Caco-2 (cell line): ENCODE measurements at places on chromosomes 11 and 22.

DNA sequence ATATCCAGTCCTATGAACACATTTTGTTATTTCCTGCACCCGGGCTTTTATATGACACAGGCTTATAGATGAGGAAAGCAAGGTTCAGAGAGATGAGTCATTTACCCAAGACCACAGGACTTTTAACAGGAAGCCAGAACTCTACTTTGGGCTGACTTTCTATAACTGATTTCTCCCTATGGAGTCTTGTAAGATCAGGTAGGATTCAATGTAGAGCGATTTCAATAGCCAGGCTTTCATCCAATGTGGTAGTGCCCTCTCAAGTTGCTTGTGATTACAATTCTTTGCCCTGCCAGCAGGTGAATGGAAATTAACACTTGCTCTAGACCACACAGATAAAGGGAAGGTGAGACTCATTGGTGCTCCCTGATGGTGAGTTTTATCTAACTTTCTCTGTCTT, 378.3 kb downstream of the INSC start:
- no peak for DNase-seq

DNA sequence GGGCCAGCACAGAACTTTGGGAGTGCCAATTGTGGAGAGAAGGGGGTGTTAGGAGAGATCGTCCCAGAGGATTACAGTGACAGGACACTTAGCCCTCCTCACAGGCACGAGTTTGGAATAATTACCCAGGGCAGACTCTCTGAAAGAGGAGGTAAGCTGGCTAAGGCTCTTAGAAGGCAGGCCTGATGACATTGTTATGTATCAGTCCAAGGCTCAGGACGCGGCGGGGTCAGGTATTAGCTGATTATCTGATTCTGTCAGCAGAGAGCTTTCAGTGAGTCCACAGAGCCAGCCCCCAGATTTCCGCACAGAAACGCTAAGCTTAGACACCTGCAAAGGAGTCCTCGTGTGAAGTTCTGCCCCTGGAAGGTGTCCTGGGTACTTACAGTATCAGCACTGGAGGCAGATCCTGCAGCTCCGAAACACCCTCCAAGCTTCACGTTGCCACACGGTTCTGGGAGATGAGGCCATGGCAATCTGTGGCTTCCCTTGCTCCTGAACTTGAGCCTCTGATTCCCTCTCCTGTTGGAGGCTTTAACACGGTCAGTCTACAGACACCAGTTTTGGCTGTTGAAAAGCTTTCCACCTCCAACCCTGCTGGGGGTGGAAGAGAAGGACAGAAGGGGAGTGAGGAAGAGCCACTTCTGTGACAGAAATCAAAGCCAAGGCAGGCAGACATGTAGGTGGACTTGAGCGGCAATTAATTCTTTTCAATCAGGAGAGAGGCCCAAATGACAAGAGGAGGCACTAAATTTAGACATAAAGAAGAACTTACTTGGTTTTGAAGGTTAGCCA, 123.6 kb upstream of the CADM1 start:
- no peak for DNase-seq

DNA sequence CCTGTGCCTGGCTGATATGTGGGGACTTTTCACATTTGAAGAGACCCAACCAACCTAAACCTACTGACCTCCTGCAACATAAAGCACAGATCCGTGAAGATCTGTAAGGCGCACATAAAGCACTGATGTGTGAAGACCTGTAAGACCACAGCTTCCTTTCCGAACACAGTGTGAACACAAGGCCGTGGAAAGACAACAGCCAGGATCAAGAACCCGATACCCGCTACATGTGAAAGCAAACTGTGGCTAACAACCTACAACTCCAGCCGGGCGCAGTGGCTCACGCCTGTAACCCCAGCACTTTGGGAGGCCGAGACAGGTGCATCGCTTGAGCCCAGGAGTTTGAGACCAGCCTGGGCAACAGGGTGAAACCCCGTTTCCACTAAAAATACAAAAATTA, 17.6 kb upstream of the PPFIA1 start:
- DNase-seq, result no peak

DNA sequence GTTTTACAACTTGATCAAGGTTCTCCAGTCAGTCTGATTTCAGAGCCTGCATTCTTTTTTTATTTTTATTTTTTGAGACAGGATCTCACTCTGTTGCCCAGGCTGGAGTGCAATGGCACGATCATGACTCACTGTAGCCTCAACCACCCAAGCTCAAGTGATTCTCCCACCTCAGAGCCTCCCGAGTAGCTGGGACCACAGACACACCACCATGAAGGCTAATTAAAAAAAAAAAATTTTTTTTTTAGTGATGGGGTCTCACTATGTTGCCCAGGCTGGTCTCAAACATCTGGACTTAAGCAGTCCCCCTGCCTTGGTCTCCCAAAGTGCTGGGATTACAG, 117.2 kb upstream of the NAV2 start:
- no peak for DNase-seq

GRCh38 chr22:21034989-21035388, 2.6 kb upstream of the SLC7A4 start:
- DNase-seq, result no peak

DNA sequence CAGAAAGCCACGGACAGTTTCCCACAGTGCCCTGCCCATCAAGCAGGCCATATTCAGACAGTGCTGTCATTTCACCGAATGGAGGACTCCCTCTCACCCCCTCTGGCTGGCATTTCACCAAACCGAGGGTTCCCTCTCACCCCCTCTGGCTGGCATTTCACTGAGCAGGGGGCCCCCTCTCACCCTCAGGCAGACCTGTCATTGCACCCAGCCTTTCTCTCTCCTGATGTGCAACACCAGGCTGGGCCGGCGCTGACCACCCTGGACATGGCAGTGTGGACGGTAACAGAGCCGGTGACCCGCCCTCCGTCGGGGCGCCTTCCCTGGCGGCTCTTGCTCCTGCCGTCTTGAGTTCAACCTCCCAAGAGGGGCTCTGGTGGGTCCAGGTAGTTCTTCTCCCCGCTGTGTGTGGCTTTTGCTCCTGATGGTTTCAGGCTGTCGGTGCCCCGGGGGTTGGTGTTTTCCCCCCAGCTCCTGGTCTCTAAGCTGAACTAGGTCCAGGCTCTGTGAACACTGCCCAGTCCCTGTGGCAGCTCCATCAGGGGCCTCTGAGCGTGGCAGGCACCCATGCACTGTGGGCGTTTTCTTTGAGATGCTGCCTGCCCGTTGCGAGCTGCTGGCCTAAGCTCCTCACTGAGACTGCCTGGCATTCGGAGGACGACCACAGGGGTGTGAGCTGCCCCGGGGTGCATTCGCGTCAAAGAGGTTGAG, 46.9 kb downstream of the SMIM38 start:
- no peak for DNase-seq

GRCh38 chr11:34916843-34917770, 689 bp downstream of the PDHX start:
- peak; percentile 37 for DNase-seq

GRCh38 chr11:116906479-116906878, 69.1 kb upstream of the APOA1 start:
- DNase-seq, result no peak

GRCh38 chr11:32002311-32002710, 88.6 kb upstream of the RCN1 start:
- DNase-seq, result no peak

GRCh38 chr22:36398601-36399471, 11.1 kb upstream of the MYH9 start:
- no peak for DNase-seq

- no peak for DNase-seq
These were observed 41.6 kb downstream of the NTM start for GRCh38 chr11:131412061-131412460.

- DNase-seq, result no peak
These were observed 34.4 kb downstream of the ARVCF start for GRCh38 chr22:19981961-19982920.

DNA sequence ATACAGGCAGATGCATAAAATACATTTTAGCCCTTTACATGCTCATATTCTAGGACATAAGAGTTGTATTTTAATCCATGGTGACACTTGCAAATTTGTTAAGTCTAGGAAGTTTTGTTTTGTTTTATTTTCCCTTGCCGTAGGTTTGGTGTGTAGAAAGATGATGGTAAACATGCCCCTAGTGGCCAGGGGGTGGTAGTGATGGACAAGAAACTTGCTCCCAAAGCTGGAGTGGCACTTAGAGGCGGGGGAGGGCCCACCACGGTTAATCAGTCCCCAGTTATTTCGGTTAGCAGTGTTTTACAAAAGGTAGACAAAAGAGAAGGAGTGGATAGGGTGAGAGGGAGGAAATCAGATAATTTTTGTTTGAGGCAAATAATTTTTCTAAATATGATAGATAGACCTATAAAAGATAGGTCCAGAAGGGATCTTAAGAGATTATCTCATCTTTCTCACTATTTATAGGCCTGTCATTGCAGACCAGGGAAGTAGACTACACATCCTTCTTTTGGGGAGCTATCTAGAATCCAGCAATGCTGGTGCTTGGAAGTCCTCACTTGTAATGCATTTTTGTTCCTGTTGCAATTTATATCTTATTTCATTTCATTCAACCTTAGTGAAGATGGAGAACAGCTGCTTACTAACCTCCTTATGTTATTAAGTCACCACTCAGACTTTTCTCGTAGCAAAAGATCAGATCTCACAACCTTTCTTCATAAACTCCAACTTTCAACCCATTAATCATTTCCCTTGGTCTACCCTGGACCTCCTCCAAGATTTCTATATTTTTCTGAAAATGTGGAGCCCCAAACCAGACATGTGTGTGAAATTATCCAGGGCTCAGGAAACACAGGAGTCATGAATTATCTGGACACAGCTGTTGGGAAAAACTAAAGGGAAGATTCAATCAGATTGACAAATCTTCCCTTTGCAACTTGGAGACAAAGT, 5.9 kb upstream of the BDNF start:
- DNase-seq, result peak; percentile 39

DNA sequence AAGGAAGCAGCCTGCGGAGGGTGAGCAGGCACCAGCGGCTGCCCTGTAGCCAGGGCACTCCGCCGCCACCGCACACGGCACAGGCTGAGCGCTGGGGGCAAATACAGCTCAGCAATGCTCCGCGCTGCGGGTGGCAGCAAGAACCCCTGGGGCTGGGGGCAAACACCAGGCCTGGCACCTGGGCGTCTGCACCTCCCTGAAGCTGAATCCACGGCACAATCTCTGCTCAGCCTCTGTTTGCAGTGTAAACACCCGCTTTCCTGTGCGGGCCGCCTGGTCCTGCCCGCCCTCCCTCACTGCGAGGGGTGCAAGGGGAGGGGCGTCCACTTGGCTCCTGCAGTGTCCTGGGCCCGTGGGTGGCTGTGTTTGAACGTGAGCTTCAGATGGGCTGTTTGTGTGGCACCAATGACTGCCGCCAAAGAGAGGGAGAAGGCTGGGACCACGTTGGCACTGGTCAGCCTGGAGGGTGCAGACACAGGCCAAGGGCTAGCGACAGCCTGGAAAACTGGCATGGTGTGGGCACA, 14.8 kb upstream of the MPPED1 start:
- no peak for DNase-seq

- peak; percentile 65 for DNase-seq
These were observed 21.1 kb downstream of the RFPL3 start for GRCh38 chr22:32378707-32379272.

GRCh38 chr22:48513929-48514328, 1313.7 kb downstream of the BRD1 start:
- no peak for DNase-seq

DNA sequence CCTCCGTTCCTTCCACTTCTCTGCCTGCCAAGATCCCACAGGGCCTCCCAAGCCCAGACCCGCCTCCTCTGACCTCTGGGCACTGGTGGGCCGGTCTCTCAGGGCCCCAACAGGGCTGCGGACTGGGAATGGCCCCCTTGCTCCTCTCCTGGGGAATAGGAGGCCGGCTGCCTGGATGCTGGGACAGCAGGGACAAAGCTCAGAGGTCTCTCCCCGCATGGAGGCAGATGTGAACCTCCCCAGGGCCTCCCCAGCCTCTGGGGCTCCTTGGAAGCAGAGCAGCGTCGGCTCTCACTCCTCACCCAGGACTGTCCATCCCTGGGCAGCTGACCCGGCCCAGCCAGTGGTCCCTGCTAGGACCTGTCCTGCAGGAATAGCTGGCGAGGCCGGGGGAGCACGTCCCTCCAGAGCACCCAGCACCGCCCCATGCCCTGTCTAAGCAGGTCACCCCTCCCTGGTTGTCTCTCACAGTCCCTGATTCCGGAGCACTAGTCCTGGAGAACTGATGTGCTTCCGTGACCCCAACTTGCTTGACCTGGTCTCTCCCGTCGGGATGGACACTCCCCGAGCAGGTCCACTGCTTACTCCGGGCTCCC, 85.8 kb downstream of the RTL6 start:
- no peak for DNase-seq

GRCh38 chr11:57438345-57439285, 11.7 kb upstream of the SLC43A3 start:
- DNase-seq, result no peak
